Activated naive CD4-positive, alpha-beta T cell (primary cell): ENCODE measurements at places on chromosomes 6 and 20.

GRCh38 chr20:36540551-36541211, 638 bp upstream of the MYL9 start:
- no peak for DNase-seq

DNA sequence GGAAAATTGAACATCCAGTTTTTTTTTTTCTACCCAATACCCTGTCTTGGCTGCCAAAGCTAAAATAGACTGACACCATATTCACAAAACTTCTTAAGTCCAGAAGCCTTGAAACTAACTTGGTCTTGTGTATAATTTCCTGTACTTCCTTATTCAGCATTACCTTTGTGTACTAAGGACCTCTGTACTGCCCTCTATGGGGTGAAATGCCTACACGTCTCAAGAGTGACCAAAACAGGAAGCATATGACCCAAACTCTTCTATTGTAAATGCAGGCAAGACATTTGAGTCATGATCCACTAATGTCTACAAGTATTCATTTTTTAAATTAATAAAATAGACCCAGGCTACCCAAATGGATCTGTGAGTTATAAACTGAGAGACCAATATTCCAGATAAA, 50.4 kb downstream of the HMGCLL1 start:
- no peak for DNase-seq

GRCh38 chr6:111800259-111800765, 72.9 kb downstream of the FYN start:
- DNase-seq = no peak

DNA sequence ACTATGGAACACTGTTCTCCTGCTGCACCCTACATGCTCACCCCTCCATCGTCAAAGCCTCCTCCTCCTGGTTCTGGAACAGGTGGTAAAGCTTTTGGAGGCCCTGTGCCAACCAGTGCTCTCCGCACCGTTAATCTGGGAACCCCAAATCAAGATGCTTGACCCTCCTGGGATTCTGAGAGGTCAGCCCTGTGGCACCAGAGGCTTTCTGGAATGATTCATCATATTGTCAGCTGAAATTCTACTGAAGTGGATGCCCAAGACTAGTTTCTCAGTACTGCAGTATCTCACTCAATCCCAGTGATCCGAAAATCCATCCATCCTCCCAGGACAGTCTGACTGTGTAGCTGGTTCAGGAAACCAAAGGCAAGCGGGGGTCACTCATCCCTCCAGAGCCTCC, 92.7 kb downstream of the TRERF1 start:
- no peak for DNase-seq

GRCh38 chr20:20593447-20594170, 118.8 kb downstream of the RALGAPA2 start:
- DNase-seq = no peak

GRCh38 chr6:39494998-39495397, 172.5 kb upstream of the KCNK16 start:
- DNase-seq = no peak

DNA sequence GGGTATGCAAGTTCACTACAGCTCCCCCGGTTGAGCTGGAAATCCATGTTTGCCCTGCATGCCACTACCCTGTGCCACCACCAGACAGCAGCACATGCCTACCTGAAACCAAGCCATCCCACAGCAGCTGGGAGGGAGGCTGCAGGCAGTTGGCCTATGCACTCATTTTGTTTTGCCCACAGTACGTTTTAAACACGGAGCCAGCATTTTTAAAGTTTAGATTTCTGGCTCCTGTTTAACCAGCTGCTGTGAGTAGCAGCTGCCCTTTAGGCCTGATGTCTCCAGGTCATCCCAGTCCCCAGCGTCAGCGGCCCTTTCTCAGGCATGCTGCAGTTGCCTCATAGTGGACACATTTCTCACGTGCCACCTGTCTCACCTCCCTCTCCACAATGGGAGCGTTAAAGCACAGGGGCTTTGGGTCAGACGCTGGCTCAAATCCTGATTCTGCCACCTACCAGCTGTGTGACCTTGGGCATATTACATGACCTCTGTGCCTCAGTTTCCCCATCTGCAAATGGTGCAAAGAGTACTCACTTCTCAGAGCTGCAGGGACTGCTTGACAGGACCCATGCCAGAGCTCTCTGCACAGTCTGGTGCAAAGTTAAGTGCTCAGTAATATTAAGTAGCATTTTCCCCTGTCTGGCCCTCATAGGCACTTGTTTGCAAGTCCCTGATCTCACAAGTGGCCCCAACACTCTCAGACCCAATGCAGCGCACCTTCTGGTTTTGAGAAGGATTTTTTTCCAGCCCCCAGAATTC, 8.2 kb upstream of the UBE2V1 start:
- peak; percentile 9 for DNase-seq

GRCh38 chr20:21096321-21097043, 9.7 kb downstream of the LINC00237 start:
- DNase-seq = no peak

- no peak for DNase-seq
Measured at GRCh38 chr20:11041396-11041795, 367.6 kb upstream of the JAG1 start.

- no peak for DNase-seq
Measured at GRCh38 chr20:59063358-59064213, 21.0 kb upstream of the PRELID3B start.

DNA sequence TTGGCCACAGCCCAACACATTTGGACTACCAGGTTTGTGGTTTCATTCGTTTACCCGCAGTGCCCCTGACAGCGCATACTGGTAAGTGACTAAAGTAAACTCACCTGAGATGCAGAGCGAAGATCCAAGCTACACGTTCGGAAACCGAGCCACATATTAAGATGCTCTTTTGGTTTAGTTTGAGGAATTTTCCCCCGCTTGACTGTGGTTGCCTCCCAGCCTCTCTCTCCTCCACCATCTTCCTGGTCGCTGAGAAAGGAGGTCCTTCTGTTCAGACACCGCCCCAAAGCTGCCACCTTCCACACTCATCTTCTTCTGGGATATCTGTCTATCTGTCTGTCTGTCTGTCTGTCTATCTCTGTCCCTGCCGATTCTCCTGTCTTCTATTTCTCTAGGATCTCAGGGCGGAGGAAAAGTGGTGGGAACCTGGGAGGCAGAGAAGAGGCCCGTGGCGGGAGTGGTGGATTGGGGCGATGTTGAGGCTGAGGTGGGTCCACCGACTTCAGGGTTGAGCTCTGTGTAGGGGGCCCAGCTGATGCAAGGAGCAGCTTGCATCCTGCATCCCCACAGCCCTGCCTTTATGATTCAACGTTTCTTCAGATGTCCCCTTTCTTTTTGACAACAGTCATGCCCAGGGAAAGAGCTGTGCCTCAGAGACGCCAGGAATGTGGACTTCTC, 196.9 kb upstream of the ZNF184 start:
- no peak for DNase-seq

DNA sequence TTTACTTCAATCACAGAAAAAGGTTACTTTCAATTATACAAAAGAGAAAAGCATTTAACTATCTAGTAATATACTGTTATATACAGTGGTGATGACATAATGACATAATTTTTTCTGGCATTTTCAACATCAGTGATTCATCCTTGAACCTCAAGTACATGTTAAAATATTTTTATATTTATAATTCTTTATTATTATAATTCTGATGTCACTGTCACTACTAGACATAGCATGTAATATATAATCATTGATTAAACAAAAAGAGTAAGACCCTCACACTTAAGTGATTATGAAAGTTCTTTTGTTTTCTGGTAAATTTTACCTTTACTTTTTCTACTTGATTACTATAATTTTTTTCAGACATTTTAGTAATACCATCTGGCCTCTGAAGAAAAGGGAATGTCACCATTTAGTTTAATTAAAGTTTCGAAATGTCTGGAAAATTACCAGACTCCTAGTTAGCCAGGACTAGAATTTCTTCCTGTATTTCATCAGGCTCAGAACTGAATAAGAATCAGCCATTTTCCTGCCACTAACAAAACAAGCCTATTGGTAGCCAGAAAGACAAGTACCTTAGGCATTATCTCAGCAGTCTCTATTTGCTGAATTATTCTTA, 71.5 kb downstream of the FILIP1 start:
- DNase-seq = no peak

- DNase-seq = no peak
Measured at GRCh38 chr20:58228103-58228483, 360 bp downstream of the ANKRD60 start.

- DNase-seq = no peak
Measured at GRCh38 chr6:42173101-42173500, at the start of gene GUCA1A. Gene GUCA1A, plus strand, starts transcription at chr6:42173364. Its CDS starts 250 bp downstream, at chr6:42173614.

- DNase-seq = no peak
Measured at GRCh38 chr20:62752671-62753501, 43.4 kb upstream of the MRGBP start.

- DNase-seq = peak; percentile 8
Measured at GRCh38 chr20:1185790-1186334, 1.1 kb upstream of the TMEM74B start.

DNA sequence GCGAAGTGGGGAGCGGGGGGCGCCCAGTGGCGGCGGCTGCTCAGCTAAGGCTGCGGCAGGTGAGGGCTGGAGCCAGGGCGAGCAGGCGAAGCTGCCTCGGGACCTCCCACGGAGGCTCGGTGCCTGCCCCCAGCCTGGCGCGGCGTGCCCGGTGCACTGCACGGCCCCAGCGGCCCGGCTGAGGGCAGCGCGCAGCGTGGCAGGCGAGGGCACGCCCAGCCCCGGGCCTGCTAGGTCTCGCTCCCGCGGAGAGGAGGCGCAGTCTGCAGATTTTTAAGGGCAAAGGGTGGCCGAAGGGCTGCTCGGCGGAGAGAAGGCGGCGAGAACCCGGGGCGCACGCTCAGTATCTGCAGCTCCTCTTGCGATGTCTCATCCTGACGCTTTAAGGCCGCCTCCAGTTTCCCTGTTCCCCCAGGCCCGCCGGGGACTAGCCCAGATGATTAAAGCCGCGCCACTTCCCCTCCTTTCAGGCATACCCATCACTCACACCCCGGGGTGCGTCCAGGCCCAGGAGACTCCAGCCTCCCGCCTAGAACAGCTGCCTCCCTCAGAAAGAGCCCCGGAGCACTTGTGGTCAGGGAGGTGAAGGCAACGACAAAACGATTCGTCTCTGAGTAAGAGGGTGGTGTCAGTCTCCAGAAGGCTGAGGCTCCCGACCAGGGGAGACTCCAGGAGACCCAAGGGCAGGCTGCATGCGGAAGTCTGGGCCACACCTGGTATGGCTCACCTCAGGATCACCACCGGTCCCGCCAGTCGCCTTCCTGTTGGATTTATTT, at the start of gene FERMT1:
Gene FERMT1 (minus strand): TSS at position 158 of the 776 bp plus-strand sequence. CDS start 3,476 bp downstream, outside the sequence.
- DNase-seq = no peak

DNA sequence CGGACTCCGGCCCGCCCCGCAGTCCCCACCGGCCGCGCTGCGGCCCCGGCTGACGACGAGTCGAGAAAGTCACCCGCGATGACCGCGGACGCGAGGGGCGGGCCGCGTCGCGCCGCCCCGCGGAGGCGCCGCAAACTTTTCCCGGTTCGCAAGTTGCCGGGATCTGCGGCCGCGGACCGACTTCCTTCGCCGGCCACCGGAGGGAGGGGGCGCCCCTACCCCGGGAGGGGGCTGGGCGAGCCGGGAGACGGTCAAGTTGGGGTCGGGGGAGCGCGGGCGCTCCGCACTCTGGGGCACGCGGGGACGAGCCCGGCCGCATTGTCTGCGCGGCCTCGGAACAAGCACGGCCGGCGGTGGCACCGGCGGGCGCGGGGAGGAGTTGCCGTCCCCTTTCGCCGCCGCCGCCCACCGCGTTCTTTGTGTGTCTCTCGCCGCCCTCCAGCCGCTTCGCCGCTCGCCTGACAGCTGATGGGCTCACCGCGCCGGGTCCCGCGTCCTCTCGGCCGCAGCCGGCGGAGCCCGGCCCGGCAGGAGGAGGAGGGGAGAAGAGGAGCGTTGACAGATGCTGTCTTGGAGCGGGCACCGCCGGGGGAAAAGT, 131.6 kb downstream of the OGFRL1 start:
- no peak for DNase-seq

DNA sequence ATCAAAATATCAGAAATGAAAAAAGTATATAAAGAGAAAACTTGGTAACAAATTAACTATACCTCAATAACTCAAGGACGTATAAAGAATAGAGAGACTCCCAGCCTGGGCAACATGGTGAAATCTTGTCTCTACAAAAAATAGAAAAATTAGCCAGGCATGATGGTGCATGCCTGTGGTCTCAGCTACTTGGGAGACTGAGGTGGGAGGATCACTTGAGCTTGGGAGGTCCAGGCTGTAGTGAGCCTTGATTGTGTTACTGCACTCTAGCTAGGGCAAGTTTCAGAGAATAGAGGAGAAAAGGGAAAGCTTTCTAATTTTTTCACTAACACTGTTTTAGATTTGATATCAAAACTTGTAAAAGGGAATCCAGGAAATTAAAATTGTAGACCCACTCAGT, 295.9 kb downstream of the GJA1 start:
- DNase-seq = no peak

DNA sequence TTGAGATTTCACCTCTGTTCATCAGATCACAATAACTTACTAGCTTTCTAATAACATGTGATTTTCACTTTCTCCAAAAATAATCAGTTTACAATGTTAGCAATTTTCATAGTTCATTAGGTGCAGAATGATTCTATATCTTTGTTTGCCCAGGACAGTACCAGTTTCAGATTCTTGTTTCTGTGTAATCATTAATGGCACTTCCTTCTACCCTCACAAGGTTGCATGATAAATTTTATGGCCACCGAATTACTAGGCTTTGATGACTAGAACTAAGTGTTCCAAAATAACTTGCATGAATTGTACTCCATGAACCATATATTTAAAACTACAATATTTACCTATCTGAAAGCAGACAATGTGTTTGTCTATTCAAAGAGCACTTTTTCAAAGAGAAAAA, 442.3 kb downstream of the EPHA7 start:
- DNase-seq = no peak

- no peak for DNase-seq
Measured at GRCh38 chr20:19783966-19784401, 25.9 kb downstream of the RIN2 start.

GRCh38 chr20:32970115-32970972, 33.9 kb downstream of the SUN5 start:
- no peak for DNase-seq

- peak; percentile 12 for DNase-seq
Measured at GRCh38 chr20:48657426-48658197, 170.2 kb downstream of the PREX1 start.

DNA sequence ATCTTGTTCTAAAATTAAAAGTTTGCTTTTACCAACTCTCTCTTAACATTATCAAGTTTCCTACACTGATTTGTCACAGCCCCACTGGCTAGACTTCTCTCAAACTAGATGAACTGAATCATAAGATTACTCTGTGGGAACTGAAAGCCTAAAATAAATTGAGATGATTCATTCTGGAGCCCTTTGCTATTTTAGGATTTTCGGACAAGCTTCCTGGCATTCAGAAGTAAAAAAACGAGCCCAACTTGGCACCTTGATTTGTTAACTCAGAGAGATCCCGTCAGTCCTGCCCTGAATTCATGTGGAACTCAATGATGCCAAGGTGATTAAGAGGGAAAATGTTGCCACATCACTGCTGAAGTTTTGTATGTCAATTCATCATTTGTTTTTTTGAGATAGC, 122.0 kb upstream of the NRSN1 start:
- no peak for DNase-seq

GRCh38 chr6:136069119-136069518, 181.0 kb downstream of the MTFR2 start:
- no peak for DNase-seq

GRCh38 chr20:32829311-32830005, 9.7 kb downstream of the MAPRE1 start:
- no peak for DNase-seq

GRCh38 chr6:82182756-82183155, 64.8 kb downstream of the IBTK start:
- no peak for DNase-seq
